Right forelimb (tissue), 1 donor: ENCODE measurements at places on chromosomes 7 and 10.

- DNase-seq, result no peak
Measured at GRCh38 chr7:141027043-141027442, 12.3 kb upstream of the MRPS33 start.

DNA sequence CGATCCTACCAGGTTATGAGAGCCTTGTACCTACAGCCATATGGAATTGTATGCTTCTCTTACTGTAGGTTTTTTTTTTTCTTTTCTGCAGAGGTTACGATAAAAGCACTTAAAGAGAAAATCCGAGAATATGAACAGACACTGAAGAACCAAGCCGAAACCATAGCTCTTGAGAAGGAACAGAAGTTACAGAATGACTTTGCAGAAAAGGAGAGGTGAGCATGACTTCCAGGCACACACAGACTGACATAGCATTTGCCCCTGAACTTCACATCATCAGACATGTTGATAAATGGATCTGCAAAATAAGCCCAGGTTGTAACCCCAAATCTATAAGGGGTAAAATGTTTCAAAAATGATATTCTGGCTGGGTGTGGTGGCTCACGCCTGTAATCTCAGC, 182.4 kb upstream of the SH2B2 start:
- no peak for DNase-seq

GRCh38 chr7:38796626-38797501, 112.1 kb downstream of the VPS41 start:
- DNase-seq, result peak; percentile 56

DNA sequence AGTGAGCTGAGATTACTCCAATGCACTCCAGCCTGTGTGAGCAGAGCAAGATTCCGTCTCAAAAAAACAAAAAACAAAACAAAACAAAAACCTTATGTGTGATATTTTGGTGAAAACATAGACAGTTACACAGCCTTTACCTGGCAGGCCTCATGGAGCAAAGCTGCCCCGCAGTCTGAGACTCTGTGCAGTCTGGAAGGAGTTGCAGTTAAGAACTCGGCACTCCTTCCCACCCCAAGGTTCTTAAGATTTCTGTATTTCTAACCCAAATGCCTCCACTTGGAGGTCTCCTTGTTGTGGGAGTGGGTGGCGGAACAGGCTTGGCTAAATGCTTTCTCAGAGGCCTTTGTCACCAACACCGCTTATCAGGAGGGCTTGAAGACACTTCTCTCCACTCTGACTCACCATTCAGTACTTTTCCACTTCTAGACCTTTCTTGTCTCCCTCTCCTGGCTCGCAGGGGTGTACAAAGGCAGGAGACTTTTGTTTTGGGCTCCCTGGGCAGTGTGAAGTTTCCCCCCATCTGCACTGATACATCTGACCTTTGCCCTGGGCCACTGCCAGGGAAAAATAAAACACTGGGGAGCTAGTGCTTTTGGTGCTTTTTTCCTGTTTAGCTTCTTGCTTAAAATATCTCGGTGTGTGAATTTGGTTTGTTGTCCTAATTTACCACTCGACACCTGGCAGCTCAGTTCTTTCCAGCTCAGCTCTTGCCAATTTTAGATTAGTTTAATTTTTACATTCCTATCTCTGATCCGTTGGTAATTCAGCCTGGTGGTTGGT, 51.3 kb upstream of the MAGI2 start:
- DNase-seq, result no peak

DNA sequence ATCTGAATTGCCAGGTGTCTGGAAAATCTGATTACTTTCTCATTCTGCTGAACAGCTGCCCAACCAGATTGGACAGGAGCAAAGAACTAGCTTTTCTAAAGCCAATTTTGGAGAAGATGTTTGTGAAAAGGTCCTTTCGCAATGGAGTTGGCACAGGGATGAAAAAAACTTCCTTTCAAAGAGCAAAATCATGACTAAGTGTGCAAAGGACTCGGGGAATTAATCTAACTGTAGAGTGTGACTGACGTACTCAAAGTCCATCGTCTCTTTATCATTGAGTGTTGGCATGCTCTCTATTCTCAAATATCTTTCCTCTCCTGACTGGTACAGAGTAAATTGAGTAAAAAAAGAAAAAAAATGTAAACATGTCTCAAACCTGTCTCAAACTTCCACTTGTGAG, 3.3 kb downstream of the NPS start:
- DNase-seq, result no peak

GRCh38 chr7:47045207-47046051, 536.5 kb downstream of the TNS3 start:
- DNase-seq, result no peak

DNA sequence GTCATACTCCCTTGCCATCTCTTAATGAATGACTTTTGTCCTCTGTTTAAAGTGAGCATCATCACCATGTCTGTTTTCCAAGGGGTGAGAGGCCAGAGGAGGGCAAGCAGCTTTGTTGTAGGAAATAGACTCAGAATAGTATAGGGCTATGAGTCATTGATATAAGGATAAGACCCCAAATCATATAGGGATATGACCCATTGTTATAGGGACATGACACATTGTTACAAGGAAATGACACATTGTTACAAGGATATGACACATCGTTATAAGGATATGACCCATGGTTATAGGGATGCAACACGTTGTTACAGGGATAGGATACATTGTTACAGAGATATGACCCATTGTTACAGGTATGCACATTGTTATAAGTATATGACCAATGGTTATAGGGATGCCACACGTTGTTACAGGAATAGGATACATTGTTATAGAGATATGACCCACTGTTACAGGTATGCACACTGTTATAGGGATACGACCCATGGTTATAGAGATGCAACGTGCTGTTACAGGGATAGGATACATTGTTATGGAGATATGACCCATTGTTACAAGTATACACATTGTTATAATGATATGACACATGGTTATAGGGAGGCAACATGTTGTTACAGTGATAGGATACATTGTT, 311.1 kb upstream of the ADARB2 start:
- DNase-seq, result no peak

- no peak for DNase-seq
Measured at GRCh38 chr10:84095811-84096497, 43.4 kb upstream of the GHITM start.

- no peak for DNase-seq
Measured at GRCh38 chr7:68914006-68914405, 684.3 kb upstream of the AUTS2 start.

DNA sequence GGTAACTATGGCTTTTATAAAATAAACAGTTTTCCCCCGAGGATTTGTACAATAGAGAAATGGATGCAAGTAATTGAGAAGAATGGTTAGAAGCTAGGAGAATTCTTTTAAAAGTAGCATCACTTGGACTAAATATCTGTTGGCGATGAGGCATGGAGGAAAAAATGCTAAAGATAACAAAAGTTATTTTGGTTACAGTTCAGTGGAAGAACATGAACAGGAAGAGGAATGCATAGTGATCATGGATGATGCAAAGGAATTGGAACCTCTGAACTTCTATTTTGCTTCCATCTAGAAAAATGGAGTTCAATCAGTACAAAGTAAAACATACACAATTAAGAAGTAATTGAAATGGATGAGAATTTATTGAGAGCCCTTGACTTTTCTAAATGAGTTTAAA, 32.9 kb downstream of the ENTPD1 start:
- no peak for DNase-seq

DNA sequence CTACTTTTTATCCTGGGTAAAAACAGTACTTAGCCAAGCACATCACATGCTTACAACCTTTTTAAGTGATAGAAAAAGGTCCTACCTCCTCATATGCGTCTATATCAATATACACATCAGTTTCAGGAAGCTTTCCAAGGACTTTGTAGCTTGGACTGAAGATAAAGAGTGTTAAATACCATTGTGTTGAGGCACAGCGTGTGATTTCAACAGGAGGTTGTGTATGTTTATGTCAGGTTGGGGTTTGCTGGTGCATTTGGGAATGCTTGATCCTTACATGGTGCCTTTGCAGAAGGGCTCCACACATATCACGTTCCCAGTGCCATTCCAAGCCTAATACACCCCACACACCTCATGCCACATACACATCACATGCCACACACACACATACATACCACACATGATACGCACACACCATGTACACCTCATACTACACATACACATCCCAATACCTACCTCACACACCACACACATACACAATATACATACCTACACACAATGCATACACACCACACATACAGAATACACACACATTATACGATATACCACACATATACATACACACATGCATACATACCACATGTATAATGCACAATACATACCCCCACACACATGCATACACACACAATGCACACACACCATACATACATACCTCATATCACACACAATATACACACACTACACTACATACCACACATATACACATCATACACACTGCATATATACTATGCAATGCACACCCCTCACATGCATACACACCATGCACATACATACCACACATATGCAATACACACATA, 33.1 kb downstream of the PSMC2 start:
- DNase-seq, result no peak

GRCh38 chr10:89615824-89616223, 29.2 kb downstream of the PANK1 start:
- no peak for DNase-seq
